ENCODE measurements at places on chromosomes 12 and 14.

DNA sequence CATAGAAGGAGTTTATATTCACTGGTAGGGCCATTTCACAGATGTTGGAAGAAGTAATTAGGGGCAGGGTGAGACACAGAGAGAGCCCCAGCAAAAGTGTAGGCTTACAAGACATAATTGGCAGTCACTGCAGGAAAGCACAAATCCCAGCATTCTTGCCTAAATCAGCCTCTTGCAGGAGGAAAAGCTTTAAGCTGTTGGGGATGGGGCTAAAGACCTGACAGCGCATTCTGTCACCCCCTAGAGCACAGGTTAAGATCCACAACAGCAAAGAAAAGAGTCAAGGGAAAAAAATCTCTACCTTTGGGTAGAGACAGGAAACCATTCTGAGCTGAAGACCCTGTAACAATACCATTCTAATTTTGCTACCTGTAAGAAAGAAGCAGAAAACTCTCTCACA, 409.0 kb downstream of the DAD1 start:
- DNase-seq = no peak

DNA sequence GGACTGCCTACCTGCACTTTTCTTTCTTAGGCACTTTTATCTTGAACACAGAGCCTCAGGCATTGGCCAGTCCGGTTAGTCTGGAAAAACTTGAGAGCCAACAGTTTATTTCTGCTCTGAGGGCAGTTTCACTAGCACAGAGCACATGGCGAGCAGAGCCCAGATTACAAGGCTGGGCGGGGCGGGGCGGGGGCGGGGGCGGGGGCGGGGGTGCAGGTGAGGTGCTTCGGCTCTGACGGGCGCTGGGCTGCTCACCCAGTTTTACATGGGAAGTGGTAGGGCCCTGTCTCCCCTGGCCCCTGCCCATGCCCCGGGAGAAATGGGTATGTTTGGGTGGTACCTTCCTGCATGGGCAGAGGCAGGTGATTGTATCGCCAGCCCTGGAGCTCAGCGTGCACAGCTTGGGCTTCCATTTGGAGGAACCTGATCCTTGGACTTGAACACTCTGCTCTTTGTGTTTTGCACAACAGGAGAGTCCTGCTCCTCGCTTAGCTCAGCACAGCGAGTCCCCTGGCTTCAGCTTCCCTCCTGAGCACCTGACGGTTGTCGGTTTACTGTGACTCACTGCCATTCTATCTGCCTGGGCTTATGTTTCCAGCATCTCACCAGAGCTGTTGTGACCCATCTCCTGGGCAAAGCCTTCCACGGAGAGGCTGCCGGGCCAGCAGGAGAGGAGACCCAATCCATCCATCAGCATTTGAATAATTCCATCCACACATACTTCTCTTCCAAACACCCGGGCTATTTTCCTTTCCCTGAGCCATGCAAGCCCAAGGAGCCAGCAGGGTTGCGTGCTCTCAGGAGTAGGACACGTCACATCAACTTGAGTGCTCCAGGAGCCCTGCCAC, 108.5 kb downstream of the ARF6 start:
- DNase-seq = peak; percentile 94

DNA sequence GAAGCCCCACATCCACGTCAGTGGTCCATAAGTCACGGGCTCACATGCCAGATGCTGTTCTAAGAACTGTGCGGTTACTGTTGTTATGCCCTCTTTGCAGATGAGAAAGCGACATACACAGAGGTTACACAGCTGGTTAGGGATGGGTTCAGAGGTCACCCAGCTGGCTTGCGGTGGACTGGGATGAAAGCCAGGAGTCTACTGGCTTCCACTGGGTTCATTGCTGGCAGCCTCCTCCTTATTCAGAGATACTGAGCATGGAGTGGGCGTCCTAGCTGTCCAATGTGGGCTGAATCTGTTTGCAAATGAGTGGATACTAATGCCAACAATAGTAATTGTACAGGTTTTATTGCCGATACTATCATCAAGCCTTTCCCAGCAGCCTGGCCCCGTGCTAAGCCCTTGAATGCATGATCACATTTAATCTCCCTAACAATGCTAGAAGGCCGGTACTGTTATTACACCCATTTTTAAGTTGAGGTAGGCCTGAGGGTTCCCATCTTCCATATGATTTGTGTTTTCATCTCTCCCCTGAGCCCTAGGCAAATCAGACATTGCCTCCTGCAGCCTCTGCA, 129.1 kb downstream of the PLXNC1 start:
- DNase-seq = no peak

DNA sequence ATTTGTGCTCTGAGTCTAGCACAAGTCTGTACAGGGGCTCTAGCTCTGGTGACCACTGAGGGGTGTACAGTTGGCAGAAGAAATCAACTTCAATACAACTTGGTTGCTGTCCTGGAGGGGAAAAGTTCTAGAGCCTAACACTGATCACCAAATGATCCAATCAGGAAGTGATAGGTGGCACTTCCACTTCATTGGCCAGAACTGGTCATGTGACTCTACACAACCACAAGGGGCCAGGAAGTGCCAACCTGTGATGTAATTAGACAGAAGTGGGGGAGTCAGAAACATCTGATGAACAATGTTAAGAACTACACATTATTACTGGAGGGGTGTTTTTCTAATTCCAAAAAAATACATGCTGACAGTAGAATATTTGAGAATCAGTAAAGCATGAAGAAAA, 401.6 kb downstream of the VRK1 start:
- DNase-seq = no peak

DNA sequence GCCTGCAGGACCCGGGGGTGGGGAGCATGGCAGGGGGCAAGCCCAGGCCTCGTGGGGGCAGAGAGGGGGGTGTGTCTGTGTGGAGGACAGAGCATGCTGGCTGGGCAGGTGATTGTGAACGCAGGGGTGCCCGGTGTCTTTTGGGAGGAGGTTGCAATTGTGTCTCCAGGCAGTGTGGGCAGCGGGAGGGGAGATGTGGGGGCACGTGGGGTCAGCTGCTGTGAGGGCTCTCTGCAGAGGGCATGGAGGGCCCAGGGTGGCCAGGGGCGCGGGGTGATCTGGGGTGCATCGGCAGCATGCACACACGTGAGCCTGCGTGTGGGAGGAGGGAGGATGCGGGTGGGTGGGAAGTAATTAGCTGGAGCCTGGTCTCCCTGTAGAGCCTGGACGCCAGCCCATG, 32.2 kb upstream of the DIO3 start:
- DNase-seq = no peak

DNA sequence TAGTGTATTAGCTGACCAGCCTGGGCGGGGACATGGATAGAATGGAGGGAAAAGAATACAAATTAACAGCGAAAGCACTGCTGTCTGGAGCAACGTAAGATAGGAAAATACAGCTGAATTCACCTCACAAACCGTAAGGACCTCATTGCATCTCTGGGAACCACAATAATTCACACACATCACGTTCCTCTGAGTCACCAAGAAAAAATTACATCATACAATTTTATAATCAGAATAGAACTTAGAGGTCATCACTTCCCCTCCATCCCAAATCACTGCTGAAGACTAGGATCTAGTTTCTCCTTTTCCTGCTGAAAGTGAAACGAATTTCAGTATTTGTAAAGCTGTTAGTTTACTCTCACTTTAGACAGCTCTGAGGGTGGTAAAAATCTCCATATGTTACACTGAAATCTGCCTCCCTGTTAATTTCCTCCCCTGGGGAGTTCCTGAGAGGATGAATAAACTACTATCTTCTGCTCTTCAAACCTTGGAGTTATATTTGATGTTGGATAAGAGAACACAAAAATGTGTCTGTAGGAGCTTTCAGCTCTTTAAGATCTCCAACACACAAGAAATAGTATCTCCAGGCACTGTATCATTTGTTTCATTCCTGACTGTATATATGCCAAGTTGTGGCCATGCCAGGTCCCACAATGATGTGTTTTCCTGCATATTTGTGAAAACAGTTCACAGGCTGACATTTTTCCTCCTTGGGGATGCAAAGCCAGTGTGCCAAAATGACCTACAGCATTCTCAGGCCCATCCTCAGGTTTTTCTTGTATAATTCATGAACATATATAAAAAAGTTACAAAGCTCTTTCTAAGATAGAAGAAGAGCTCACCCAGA, 63.8 kb upstream of the SSTR1 start:
- DNase-seq = peak; percentile 7

- DNase-seq = peak; percentile 13
Measured at GRCh38 chr12:98154850-98155249, 360.5 kb upstream of the TMPO start.

GRCh38 chr12:131603106-131603938, 107.6 kb upstream of the SFSWAP start:
- no peak for DNase-seq

DNA sequence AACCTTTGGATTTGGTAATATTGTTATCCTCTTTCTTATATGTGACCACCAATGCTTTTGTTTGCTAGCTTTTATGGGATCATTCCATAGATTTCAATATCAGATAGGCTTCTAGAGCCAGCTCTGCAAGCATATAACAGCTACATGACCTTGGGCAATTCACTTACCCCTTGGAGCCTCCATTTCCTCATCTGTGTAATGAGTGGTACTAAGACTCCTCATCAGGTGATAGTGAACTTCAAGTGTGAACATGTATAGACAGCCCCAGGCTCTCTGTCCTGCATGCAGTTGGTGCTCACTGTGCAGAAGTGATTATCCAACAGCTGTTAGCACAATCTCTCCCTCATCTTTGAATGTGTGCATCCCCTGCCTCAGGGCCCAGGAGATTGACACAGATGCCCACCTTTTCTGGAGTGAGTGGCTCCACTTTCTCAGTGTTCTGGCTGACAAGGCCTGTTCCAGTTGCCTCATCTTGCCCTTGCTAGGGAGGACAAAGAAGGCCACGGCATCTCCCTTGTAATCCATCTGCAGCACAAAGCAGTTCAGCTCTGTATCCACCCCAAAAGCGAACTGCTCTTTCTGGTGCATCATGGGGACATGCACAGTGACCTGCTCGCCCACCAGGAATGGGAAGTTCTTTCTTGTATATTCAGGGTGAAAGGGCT, 9.2 kb downstream of the SERPINA9 start:
- DNase-seq = peak; percentile 57

DNA sequence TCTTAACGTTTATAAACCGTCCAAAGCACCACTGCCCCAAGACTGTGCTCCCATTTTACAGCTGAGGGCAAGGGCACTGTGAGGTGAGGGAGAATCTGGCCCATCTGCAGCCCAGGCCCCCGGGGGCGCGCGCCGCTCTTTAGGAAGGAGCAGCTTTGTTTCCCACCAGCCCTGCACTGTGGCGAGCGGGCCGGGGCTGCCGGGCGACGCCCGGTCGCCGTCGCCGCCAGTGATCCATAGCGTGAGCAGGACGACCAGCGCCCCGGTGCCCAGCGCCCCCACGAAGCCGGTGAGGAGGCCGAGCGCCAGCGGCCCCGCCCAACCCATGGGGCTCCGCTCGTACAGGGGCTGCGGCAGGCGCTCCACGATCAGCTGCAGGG, 34.6 kb downstream of the FIGNL2 start:
- DNase-seq = no peak

DNA sequence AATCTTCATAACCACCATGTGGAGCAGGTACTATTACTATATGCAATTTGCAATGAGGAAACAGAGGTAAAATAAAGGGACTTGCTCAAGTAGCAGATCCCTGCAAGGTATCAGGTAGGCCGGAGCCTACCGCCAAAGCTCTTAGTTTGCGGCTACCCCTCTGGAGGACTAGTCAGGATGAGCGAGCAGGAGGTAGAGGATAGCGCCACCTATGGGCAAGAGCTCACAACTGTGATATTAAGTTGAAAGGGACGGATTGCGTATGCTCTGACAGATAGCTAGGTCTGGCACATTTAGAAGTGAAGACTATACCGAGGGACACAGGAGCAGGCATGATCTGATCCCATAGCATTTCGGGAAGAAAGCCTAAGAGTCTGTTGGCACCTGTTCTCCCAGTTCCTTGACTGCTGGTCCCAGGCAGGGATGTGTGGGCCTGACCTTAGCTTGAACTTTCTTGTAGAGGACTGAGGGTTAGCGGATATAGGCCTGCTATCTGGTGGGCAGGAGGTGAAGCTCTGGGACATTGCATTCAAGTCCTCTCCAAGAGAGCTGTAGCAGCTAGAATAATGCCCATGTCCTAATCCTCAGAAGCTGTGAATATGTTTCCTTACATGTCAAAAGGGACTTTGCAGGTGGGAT, 48.0 kb downstream of the SLC17A8 start:
- peak; percentile 54 for DNase-seq

DNA sequence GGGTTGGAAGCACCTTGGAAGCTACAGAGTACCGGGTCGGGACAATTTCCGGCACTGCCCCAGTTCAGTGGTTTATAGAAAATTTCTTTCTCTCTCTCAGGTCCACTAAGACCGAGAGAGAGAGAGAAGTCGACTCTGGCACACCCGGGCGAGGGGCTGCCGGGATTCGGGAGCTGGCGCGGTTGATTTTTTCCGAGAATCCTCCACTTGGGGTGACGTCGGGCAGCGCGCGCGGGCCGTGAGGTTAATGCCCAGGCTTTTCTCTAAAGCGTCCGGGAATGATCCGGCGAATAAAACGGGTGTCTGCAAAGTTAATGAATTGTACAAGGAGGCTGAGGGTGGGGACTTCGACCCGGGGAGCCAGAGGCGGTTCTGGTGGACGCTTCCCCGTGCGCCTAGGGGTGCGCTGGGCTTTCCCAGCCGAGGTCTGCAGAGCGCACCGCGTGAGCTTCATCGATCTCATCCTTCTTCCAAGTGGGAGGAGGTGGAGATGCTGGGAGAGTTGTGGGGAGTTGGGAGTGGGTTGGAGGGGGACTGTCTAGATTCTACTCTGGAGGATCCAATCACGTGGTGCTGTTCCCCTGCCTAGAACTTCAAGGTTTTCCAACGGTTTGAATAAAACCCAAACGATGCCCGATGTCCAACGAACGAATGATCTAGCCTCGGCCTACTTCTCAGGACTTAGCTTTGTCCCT, 51.9 kb upstream of the TBX3 start:
- DNase-seq = no peak

GRCh38 chr12:132123970-132124765, 20.0 kb downstream of the DDX51 start:
- DNase-seq = no peak

DNA sequence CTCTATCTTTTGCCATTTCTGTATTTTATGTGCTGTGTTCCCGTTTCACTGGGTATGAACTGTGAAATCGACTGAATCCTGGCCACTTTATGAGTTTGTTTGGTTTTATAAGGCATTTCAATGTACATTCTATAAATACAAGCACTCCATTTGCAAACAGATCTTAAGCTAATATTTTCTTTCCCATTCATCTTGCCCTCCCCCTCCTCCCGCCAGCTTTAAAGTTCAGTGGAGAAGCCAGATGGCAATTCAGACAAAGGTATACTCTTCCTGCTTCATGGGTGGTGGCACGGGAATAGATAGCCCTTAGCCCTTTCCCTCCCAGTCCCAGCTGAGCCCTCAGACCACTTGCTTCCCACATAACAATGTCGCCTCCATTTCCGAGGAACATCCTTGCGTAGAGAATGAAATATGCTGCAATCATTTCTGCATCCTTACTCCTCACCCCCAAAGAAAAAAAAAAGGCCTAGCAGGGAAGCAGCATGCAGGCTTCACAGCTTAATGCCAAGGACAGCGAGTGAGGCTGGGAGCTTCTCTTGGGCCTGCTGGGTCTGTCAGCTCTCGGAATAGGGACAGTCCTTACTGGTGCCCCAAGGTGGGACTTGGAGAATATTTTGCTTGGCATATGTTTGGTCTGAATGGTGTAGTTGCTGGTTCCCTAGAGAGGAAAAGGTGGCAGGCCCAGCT, 52.8 kb upstream of the SRSF5 start:
- DNase-seq = no peak

GRCh38 chr12:132477017-132477702, 12.8 kb upstream of the FBRSL1 start:
- DNase-seq = no peak
